CD4-positive, alpha-beta T cell treated with Interleukin-4 for 4 hours (primary cell): ENCODE measurements at places on chromosomes 4 and X.

- no peak for DNase-seq
Measured at GRCh38 chrX:38489341-38489740, 72.0 kb upstream of the TSPAN7 start.

DNA sequence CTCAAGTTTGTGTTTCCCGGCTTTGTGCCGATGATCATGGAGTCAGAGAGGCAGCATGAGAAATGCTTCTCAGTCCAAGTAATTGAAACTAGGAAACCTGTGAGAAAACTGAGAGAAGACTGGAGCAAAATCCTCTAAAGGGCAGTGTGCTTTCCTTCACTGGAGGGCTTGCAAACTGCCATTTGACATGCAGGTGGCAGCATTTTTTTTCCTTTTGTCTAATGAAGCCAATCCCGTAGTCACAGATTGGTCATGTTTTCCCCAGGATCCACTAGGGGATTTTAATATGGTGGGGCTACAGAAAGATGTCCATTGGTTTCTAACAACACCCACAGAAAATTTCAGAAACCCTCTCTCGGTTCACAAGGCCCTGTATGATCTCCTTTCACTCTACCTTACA, 117.4 kb upstream of the NUDT10 start:
- no peak for DNase-seq

DNA sequence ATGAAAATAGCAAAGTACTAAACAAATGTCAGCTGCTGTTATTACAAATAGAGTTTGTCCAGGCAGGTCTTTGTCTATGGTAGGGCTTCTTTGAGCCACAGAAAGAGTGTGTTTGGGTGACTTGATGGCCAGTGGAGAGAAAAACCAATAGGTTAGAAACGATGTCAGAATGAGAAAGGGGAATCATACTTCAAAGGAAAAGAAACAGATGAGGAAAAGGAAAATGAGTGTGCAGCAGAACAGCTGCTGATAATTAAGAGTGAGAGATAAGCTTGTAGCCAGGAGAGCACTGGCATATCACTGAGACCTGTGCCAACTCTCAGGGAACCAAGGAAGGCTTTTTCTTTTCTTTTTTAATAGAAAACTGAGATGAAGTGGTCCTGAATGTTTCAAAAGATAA, 257.2 kb downstream of the ARHGAP24 start:
- DNase-seq = no peak

GRCh38 chr4:61442936-61443335, 242.8 kb downstream of the ADGRL3 start:
- no peak for DNase-seq

- DNase-seq = no peak
Measured at GRCh38 chrX:103017542-103017941, 46.4 kb downstream of the BEX1 start.

- DNase-seq = peak; percentile 86
Measured at GRCh38 chr4:26885912-26886274, 25.3 kb downstream of the STIM2 start.

DNA sequence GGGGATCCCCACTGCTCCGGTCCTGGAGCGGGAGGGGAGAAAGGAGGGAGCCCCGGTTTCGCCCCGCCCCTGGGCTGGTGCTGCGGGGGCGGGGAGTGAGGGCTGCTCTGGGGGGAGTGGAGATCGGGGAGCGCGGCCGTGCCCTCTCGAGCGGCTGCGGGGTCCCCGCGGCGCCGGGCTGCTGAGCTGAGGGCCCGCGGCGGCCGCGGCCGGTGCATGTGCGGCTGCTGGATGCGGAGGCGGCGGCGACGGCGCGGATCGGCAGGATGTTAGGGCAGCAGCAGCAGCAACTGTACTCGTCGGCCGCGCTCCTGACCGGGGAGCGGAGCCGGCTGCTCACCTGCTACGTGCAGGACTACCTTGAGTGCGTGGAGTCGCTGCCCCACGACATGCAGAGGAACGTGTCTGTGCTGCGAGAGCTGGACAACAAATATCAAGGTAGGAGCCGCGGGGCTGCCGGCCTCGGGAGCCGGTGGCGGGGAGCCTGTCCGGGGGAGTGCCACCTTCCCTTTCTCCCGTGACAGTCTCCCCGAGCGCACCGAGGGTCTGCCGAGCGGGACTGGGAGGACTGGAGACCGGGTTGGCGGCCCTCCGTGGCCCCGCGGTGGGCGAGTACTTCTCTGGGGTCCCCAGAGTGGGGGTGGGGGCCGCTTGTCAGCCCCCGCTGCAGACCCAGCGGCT, at the start of gene ING2:
Gene ING2, plus strand, starts transcription at position 129 of the 681 bp plus-strand sequence. Its CDS starts 138 bp downstream, at position 267.
- DNase-seq = no peak

DNA sequence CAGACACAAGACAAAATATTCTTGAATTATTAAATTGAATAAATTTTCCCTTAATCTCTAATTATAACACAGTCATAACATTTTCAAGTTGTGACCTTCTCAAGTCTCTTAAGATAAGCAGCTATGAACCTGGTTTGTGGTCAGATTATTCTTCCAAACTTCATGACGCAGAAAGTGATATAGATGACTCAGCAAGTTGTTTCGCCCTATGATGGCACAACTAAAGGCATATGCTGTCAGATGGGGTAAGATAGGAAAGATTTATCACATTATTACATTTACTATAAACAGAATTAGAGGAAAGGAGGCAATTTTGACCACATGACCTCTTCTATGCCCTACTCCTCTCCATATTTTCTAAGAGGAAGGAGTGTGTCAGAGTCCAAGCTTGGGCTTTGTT, 4.6 kb upstream of the DCAF12L2 start:
- DNase-seq = no peak
